Stimulated activated CD8-positive, alpha-beta memory T cell treated with anti-CD3 and anti-CD28 coated beads, Interleukin-2, amount 100 ng/mL, for 1 hour (primary cell): ENCODE measurements at places on chromosomes 6 and 20.

DNA sequence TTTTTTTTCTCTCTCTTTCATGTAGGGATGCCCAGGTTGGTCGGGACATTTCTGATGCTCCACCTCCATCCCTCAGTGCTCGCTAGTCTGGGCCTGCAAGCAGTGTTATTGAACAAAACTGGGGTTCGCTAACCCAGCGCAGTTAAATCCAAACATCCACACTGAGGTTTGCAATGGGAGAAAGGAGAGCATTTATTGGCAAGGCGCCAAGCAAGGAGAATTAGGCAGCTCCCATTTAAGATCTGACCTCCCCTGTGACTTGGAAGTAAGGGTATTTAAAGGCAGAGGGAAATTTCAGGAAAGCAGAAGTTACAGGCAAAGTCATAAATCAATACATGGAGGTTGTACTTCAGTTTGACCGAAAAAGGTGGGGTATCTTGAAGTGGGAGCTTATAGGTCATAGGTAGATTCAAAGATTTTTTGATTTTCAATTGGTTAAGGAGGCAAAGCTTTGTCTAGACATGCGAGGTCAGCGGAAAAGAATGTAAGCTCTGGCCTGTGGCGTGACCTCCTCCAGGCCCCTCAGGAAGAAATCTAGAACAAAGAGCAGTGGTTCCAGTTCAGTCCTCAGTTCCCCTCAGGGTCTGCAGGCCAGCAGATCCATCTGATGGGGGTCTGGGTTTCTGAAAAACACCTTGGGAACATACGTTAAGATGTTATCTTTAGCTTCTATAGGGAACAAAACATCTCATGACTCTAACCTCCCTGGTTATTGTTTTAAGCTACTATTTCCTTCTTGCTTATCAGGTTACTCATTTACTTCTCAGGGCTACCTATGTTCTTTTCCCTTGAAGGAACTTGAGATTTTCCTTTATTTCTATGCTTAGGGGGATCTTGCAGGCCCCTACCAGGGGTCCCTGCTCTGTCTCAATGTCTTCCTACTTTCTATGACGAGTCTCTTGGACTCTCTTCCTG is 66.0 kb upstream of the KIF16B start:
- DNase-seq: no peak

- DNase-seq: no peak
Measured at GRCh38 chr6:91613481-91613880, 1026.6 kb upstream of the MAP3K7 start.

DNA sequence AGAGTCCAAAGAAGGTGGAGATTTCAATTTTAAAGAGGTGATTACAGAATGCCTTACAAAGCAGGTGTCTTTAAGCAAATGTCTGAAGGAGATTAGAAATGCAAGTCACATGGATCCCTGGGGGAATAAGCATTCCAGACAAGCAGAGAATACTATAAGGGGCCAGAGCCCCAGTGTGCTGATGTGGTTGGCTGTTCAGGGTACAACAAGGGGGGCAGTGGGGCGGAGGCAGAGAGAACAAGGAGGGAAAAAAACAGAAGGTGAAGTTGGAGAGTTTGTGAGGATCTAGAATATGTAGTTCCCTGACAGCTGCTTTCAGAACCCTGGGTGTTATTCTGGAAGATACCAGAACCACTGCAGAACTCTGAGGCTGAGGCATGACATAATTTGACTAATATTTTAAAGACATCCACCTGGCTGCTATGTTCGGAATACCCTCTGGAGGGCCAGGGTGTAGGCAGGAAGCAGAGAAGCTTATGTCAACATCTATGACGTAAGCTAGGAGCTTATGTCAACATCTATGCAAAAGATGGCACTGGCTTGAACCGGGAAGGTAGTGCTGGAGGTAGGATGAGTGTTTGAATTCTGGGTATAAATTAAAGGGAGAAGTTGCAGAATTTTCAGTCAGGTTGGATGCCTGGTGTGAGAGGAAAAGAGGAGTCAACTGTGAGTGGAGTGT is 276.3 kb upstream of the AGPAT4 start:
- DNase-seq: no peak

- no peak for DNase-seq
Measured at GRCh38 chr20:13930281-13930680, 60.1 kb downstream of the SEL1L2 start.

- no peak for DNase-seq
Measured at GRCh38 chr6:112016320-112016719, 37.6 kb upstream of the CCN6 start.

- DNase-seq: no peak
Measured at GRCh38 chr6:53858913-53859312, 64.1 kb downstream of the LRRC1 start.

DNA sequence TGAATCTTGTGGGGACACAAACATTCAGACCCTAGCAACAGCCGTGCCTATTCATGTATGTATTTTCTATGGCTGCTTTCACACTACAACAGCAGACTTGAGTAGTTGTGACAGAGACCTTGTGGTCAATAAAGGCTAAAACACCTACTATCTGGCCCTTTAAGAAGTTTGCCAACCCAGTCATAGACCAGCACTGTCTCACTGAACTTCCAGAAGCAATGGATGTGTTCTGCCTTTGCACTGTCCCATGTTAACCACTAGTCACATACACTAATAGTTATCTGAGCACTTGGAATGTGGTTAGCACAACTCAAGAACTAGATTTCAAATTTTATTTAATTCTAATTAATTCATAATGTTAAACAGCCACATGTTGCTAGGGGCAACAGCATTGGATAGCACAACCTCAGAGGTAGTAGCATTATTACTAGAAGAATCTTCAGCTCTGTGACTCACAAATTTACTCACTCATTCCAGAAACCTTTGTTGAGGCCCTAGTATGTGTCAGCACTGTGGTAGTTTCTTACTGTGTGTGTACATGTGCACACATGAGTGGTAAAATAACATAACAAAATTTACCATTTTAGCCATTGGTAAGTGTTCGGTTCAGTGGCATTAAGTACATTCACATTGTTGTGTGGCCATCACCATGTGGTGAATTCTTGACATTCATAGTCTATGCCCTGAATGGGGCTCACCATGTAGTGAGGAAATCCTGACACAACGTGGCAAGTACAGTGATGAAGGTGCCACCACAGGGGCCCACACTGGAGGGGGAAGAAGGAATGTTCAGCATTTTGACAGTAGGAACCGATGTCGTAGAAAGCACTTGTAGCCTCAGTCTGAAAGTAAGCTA is 107.3 kb downstream of the CEP57L1 start:
- DNase-seq: no peak

DNA sequence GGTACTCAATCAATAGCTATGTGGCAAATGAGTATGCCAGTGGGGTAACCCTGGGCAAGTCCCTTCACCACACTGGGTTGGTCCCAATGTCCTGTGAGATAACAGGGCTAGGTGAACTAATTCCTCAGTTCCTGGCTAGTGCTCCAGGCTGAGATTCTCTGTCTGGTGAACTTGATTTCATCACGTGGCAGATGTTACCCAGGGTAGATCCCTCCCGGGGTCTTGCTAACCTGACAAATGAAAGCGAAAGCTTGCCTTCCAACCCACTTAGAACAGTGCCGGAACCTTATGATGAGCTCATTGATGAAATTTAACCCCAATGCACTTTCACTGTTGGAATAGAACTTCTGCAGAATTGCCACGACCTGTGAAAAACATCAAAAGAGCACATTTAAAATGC is 6.6 kb upstream of the ANKRD60 start:
- no peak for DNase-seq

DNA sequence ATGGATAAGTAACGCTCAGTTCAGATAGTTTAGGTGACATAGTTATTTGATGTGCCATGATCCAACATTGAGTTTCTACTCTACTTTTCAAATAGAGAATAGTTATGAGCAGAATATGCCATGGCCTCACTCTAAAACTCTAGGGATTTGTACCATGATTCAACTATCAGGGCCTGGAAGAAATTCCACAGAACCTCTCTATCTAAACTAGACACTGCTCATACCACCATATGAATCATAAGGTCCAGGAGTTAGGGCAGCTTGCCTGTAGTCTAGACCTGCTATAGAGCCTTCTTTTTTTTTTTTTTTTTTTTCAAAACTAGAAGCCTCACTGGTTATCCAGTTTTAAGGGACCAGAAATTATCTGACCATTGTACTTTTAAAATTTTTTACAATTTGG is 571.8 kb upstream of the IMPG1 start:
- no peak for DNase-seq

DNA sequence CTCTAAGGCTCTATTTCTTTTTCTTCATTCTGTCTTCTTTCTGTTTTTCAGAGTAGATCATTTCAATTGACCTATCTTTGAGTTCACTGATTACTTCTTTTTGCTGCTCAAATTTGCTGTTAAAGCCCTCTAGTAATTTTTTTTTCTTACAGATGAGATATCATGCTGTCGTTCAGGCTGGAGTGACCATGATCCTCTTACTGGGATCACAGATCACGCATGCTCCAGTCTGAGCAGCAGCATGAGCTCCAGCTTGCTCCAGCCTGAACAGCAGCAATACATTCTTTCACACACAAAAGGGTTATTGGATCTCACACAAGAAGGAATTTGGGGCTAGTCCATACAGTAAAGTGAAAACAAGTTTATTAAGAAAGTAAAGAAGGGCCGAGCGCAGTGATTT is 12.3 kb upstream of the TRIM38 start:
- DNase-seq: no peak

GRCh38 chr6:154390034-154390433 is 33.4 kb upstream of the IPCEF1 start:
- no peak for DNase-seq

DNA sequence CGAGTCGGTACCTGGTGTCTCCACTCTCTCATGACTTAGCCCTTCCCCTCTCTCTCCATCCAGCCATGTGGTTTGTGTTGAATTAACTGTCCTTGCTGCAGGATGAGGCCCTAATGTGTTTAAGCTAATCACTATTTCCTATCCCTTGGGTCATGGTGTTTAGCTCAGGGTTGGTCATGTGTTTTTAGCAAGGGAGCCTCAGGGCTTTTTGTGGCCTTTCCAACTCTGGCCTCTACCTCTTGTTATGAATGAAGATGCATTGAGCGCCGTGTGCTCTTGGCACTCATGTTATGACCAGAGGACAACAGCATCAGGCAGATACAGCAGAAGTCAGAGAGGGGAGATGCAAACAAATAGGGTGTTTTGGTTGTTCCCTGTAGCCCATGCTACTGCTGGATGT is 674.2 kb upstream of the FLRT3 start:
- DNase-seq: no peak

- DNase-seq: no peak
Measured at GRCh38 chr20:40286975-40287531, 402.0 kb downstream of the MAFB start.

DNA sequence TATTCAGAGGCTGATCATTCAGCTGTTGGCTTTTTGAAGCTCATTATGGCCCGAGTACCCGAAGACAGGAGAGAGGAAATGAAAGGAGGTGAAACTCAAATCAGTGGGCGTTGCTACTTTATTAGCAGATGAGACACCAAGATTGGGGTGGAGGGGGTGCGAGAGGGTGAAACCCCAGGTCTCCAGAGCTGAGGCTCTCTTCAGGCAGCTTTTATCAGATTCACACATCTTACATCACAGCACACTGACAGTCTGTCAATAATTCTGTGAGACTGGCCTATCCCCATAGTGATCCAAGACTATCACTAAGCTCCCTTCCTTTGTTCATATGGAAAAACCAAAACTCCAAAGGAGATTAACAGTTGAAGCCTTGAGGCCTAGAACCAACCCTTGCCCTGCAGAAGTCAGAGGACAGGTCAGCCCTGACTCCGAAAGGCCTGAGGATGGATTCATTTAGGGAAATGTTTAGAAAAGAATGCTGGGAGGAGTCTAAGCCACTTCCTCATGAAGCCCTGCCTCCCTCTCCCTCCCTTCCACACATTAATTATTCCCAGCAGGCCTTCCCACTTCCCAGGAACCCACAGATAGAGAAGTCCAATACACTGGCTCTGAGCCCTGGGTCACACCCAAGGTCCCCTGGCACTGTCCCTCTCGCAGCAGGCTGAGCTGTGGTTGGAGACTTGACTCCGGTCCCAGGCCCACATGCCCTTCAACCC is 23.2 kb downstream of the TRERF1 start:
- no peak for DNase-seq

GRCh38 chr6:135256866-135257265 is 75.8 kb downstream of the MYB start:
- no peak for DNase-seq
